Activated CD4-positive, alpha-beta memory T cell treated with anti-CD3 and anti-CD28 coated beads, Interleukin-2, amount 10 ng/mL, durations not matched to agents 7 days and 5 days (primary cell): ENCODE measurements at places on chromosomes 11 and 22. TPM values are rescaled to one million over a fixed set of nuclear protein-coding genes. Genes with fewer than 3 reads are reported as not detected.

EIF3L gene
- 331 TPM for total RNA-seq

ANGPTL5 gene
- total RNA-seq, result not detected

SCGB1C1 gene
- total RNA-seq, result not detected

SLC6A5 gene
- not detected for total RNA-seq

SVIP gene
- total RNA-seq, result 26.9 TPM

DNAL4 gene
- total RNA-seq, result 8.0 TPM

SIDT2 gene
- total RNA-seq, result 42.9 TPM

LMO2 gene
- not detected for total RNA-seq

RFPL1 gene
- total RNA-seq, result not detected

UCP2 gene
- total RNA-seq, result 407 TPM

MN1 gene
- 0.35 TPM for total RNA-seq

MGAT3 gene
- 0.55 TPM for total RNA-seq

DERL3 gene
- 8.3 TPM for total RNA-seq

SLC1A2 gene
- total RNA-seq, result not detected

DNA sequence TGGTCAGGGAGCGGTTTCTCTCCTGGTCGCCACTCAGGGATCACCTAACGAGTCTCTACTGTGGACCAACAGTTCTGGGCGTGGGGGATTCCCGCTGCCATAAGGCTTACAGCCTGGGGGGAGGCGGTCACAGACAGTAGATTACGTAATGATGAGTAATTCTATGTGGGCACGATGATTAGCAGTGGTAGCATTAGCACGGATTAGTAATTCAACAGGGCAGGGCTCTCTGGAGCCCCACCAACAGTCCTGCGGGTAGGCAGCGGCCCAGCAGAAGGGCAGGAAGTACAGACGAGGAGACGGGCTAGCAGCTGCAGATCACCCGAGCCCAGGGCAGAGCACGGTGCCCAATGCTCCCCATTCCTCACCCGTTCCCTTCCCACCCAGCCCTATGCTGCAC is 3.6 kb downstream of the SHISAL1 start:
- DNase-seq, result no peak

- DNase-seq, result no peak
Observed at GRCh38 chr22:42905702-42906183, 48.7 kb upstream of the ARFGAP3 start.

DNA sequence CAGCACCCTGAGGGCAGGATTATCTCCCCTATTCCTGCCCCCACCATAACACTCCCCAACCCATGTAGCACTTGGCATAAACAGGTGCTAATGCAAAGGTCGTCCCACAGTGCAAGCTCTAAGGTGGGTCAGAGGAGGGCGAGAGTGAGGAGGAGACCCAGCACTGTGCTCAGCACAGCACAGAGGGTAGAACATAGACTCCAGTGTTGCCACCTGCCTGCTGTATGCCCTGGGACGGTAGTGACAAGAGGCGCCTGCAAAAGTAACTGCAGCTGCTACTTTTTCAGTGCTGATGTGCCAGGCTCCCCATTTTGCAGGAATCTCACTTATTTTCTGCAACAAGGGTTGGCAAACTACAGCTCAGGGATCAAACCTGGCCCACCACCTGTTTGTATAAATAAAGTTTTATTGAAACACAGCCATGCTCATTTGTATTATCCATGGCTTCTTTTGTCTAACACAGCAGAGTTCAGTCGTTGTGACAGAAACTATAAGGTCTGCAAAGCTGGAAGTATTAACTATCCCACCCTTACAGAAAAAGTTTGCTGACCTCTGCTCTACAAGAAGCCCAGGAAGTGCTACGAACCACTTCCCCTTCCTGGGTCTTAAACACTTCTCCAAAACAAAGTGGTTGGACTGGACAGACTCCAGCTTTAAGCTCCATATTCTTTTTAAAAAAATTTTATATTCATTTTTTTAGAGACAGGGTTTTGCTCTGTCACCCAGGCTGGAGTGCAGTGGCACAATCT is 16.9 kb upstream of the CDC42BPG start:
- no peak for DNase-seq

DNA sequence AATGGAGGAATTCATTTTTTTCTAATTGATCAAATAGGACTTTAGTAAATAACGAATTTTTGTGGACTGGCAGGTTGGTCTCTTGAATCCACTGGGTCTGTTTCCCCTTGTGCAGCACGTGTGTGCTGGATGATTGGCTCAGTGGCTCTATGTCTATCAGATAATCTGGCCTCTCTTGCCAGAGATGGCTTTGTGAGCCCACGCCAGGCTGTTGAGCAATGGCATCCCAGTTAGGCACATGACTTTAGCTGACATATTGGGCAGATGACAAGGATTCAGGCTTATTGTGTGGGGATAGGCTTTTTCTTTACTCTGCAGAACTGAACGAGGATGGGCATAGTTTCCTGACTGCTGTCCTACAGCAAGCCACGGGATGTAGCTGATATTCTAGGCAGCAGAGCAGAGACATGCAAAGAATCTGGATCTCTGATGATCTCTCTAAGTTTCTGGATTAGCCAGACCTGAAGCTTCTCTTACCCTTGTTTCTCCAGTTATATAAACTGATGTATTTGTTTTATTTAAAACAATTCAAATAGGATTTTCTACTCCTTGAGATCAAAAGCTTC is 144.9 kb downstream of the ARHGAP42 start:
- DNase-seq, result no peak

- no peak for DNase-seq
Observed at GRCh38 chr11:74033046-74033445, 24.2 kb upstream of the UCP3 start.

GRCh38 chr22:40694411-40694810 is 15.1 kb downstream of the MCHR1 start:
- no peak for DNase-seq

- DNase-seq, result no peak
Observed at GRCh38 chr11:35983981-35984380, 40.1 kb downstream of the LDLRAD3 start.

DNA sequence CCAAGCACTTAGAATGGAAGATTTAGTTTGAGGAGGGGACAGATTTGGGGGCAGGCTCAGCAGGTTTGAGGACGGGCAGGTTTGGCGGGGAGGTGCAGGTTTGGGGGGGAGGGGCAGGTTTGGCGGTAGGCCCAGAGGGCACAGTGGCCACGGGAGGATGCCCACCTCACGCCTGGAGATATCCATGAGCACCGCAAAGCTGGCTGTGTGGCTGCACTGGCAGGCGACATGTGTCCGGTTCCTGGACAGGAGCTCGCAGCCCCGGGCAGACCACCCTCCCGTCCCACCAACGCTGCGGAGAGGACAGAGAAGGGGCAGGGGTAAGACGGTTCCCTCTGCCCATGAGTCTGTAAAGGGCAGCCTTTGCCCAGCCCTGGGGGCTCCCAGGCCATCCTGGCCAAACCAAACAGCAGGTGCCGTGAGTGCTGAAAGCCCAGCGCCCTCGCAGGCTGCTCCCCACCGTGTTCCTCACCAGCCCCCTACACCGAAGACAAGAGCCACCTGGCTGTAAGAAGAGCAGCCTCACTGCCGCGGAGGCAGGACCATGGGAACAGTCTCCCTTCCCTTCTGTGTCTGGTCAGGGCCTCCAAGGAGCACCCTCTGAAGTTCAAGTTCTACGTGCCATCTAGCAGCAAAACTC is 43.0 kb downstream of the TRMU start:
- DNase-seq, result no peak

DNA sequence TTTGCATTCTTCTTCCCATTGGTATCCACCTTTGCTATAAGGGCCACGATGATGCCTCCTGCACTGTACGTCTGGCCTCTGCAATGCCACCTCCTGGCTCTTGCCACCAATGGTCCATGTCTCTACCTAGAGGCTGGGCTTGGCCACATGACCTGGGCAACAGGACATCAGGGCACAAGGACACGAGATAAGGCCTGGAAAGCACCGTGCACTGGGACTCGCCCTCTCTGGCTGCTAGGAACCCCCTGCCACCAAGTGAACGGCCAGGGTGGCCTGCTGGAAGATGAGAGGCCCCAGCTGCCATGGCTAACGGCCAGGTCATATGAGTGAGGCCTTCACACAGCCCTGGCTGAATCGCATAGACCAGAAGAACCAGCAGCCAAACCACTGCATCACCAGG is 87.4 kb downstream of the TRMU start:
- no peak for DNase-seq

GRCh38 chr11:113189909-113190667 is 124.3 kb upstream of the TTC12 start:
- DNase-seq, result no peak

DNA sequence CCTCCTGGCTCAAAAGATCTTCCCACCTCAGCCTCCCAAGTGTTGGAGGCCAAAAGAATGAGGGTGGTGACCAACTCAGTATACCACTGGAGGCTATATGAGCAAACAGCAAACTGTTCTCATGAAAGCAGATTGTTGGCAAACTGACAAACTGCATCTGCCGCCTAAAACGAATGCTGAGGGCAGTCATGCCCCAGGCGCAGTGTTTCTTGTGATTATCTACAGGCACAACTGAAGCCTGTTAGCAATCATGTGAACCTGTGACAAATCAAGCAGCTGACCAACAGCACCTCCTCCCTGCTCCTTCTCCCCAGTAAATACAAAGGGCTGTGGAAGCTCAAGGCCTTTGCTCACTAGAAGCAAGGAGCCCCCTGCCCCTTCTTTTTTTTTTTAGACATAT is 47.8 kb downstream of the BTBD10 start:
- no peak for DNase-seq

DNA sequence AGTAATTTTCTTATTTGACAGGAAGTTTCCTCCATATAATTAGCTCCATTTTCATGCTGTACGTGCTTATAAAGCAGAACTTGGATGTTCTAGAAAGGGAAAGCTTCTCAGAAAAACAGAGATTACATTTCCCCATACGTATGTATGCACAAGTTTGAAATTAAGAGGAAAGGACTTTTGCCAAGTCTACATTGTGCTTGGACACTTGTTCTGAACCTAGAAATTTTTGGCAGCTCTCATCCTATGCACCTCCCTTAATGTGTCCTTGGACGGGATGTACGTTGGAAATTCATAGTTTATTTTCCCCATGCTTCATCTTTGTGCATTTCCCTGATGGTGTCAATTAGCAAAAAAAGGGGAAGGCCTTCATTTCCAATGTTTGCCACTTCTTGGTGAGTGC is 322.7 kb downstream of the BLID start:
- DNase-seq, result no peak

DNA sequence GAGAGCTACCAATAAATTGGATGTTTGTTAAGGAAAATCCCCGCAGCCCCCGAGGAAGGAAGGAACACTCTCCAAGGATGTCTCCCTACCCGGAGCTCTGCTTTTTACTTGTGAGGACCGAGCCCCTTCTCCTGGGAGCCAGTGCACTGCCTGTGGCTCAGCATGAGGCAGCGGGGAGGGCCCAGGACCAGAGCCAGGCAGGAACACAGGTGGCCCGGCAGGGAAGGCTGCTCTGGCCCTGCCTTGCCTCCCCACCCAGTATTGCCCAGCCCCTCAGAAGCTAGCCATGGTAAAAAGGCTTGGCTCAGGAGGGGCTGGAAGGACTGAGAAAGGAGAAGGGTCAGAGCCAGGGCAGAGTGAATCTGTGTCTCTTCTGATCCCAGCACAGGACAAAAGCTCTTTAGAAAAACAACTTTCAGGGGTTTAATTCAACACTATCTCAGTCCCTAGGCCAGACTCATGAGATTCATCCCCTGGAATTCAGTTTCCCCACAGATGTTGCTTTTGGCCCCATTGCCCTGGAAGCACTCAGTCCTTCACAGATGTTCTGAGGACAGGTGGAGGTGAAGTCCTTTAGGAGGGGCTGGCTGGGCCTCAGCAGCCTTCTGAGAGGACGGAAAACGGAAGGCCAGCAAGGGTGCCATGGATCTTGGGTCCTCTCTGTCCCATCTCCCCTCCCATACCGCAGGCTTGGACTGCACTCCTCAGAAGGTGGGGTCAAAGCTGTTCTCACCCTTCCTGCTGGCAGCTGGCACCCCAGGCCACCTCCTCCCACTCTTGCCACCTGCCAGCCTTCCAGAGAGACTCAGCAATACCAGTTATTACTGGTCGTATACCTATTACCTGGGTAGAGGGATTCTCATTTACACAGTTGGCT is 318.9 kb downstream of the NTM start:
- DNase-seq, result no peak

GRCh38 chr22:37746366-37747079 is 49.7 kb downstream of the TRIOBP start:
- DNase-seq, result no peak

DNA sequence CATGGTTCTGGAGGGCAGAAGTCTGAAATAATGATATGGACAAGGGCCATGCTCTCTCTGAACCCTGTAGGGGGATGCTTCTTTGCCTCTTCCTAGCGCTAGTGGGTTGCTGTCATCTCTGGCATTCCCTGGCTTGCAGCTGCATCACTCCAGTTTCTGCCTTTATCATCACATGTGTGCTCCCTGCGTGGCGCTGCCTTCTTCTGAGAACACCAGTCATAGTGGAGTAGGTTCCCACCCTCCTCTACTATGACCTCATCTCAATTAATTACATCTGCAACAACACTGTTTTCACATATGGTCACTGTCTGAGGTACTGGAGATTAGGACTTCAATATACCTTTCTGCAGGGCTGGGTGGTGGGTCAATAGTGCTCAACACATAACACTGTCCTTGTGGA is 402.3 kb upstream of the NARS2 start:
- no peak for DNase-seq

- DNase-seq, result no peak
Observed at GRCh38 chr11:86524620-86525352, 147.6 kb downstream of the ME3 start.

GRCh38 chr11:12129227-12129626 is 18.8 kb downstream of the MICAL2 start:
- no peak for DNase-seq

DNA sequence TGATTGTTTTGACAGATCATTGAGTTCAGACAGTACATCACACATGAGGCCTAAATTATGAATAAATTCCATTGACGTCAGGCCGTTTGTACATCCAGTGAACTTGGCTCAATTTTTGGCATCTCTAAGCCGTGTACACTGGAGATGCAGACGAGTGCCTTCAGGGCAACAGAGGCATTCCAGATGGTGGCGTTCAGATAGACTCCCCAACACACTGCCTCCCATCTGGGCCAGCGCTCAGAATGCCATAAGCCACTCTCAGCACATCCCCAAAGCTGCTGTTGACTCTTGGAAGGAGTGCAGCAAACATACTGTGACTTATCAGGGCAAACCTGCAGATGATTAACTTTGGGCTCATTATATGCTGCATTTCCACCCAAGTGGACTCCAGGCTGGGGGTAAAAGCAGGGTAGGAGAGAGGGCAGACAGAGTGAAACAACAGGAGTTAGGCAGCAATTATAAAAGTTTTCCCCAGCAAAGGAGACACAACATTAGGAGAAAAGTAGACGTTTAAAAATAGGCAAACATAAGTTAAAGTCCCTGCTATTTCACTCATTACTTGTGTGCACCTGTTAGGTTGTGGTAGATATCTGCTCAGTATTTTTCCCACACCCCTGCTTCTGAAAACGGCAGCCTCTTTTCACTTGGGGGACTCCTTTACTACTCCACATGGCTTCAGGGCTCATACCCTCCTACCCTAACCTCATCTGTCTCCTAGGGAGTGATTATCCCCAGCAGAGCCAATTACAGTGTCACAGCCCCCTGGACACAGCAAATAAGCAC is 60.2 kb upstream of the PDE3B start:
- DNase-seq, result no peak

- DNase-seq, result no peak
Observed at GRCh38 chr11:119100246-119100970, 1.2 kb downstream of the DPAGT1 start.

- no peak for DNase-seq
Observed at GRCh38 chr11:38460429-38460828, 1862.4 kb upstream of the RAG2 start.
